Fibroblast of the aortic adventitia (primary cell): ENCODE measurements at places on chromosomes 2 and 18.

- DNase-seq: no peak
These were observed 427.5 kb downstream of the LRATD1 start for GRCh38 chr2:15059870-15060512.

GRCh38 chr18:3042379-3042778 lies 29.4 kb upstream of the LPIN2 start:
- DNase-seq: no peak

DNA sequence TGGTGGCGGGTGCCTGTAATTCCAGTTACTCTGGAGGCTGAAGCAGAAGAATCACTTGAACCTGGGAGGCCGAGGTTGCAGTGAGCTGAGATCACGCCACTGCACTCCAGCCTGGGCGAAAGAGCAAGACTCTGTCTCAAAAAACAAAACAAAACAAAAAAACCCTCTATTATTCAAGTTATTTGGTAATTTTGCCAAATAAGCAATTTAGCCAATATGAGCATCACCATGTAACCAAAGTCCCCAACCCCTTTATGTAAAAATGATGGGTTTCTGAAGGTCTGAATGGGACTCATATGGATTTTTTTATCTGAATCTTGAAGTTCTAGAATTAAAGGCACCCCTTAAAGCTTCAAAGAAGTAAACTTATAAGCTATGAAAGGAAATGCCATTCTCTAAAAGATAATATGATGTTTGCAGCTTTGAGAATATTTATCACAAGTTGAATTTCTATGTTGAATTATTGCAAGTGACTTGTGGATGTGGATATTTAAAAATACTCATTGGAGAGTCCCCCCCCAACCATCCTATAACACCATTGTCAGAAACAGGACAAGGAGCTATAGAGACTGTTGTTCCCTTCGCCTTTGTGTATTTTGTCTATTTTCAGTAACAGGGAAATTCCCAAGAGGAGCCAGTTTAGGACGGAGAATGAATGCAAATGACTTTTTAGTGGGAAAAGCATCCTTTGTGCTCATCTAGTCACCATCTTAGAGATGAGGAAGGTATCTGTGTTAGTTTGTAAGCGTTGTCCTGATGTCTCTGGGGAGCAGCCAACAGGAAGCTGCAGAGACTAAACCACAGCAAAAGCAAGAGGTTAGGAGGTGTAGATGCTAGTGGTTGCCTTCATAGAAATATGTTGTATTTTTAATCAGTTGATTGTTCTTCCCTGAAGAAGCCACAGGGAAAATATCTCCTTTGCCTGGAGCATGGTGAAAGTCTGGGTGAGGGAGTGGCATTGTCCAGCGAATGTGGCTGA lies 68.3 kb downstream of the TET3 start:
- DNase-seq: no peak

DNA sequence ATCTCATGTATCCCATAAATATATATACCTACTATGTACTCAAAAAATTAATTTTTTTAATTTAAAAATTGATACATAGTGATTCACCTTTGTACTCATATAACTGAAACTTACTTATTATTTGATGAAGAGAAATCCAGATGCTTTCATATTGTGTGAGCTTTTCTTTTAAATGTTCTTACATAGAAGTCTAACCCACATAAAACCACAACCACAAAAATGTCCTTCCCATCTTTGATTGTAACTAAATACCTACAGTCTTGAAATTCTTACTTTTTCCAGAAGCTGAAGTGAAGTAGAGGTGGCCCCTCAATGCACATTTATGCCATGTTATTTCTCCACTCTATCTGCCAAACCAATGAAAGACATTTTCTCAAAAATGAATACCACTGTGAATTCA lies 117.9 kb upstream of the COL5A2 start:
- peak; percentile 75 for DNase-seq

DNA sequence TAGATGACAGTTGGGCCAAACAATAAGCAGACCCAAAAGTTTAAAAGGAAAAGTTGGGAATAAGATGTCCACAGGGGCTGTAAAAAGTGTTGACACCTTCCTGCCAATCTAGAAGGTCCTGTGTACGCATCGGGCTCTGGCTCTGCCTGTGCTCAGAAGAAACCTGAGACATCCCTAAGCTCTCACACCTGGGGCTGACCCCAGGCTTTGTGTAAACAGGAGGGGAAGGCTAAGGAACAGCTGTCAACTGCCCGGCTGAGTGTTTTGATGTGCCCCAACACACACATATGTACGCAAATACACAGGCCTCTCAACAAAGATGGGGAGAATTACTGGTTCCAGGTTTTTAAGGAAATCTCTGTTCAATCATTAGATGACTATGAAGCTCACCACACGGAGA lies 59.5 kb downstream of the TMEM131 start:
- DNase-seq: no peak
